ENCODE measurements at places on chromosomes 16 and 17.

GRCh38 chr17:29640981-29641642, 18.4 kb upstream of the CORO6 start:
- H3K27me3 ChIP-seq = no peaks in the 10 kb centered on the region
- peaks cover 50% of the 10 kb centered on the region for H3K4me1 ChIP-seq
- H3K4me3 ChIP-seq = no peak overlapping the region

DNA sequence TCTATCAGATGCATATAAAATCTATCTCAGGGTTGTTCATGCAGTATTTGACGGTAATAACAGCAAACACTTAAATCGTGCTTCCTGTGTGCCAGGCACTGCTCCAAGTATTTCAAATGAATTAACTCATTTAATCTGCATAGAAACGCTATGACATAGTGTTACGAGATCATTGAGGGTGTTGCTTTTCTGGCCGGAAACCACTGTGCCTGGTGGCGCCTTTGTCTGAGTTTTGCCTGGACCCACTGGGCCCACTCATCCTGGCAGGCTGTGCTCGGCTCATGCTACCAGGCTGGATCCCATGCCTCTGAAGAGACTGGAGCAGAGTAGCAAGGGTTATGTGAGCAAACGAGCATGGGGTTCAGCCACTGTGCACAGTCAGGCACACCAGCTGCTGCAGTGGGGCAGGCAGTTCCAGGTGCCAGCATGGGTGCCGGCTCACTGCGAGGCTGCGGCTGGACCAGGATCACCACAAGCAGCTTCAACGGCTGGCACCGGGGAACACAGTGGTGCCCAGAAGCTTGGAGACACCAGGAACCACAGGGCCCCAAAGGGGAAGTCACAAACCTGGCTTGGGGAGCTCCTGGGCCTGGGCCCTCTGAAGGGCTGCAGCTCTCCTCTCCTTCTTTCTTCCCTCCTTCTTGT, 45.9 kb upstream of the CLEC19A start:
- no peaks in the 10 kb centered on the region for H3K36me3 ChIP-seq
- H3K27me3 ChIP-seq = no peaks in the 10 kb centered on the region
- H3K4me1 ChIP-seq = no peaks in the 10 kb centered on the region
- H3K27ac ChIP-seq = no peak overlapping the region
- no peak overlapping the region for H3K4me3 ChIP-seq

DNA sequence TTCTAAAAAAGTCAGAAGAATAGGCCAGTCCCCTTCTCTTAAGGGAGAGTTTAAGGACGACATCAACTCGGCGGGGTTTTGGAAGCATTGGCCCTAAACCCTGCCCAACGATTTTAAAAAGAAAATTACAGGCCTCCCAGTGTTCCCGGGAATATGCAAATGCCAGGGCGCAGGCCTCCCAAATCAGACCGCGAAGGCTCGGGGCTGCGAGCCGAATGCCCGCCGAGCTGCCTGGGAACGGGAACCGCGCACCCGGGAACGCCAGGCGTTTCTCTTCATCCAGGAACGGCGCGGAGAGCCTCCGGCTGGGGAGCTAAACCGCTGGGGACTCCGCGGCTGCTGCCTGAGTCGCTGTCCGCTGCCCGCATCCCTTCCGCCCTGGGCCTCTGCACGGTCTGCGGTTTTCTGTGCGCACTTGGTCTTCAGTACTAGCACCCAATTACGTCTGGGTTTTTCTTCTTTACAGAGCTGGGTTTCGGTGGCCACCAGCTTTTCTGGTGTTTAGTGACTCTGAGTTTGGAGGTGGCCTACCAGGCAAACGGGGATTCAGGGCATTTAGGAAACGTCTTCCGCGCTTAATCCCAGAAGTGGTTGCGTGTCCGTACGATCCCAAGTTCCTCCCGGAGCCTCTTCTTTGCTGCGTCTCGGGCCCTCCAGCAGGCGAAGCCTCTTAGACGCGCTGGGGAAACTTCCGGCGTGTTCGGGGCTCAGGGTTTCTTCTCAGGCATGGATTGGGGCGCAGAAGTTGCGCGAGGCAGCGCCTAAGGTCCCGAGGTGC, 5.7 kb downstream of the IRX5 start:
- peak overlapping the region; percentile 13 for H3K4me3 ChIP-seq
- H3K27ac ChIP-seq = no peak overlapping the region
- DNase-seq = peak; percentile 52
- H3K36me3 ChIP-seq = no peaks in the 10 kb centered on the region
- peaks cover 53% of the 10 kb centered on the region for H3K27me3 ChIP-seq
- H3K4me1 ChIP-seq = peaks cover 30% of the 10 kb centered on the region

- peaks cover 77% of the 10 kb centered on the region for H3K36me3 ChIP-seq
- no peak overlapping the region for H3K27ac ChIP-seq
- no peak for DNase-seq
- H3K4me3 ChIP-seq = no peak overlapping the region
- H3K4me1 ChIP-seq = no peaks in the 10 kb centered on the region
These were observed 11.8 kb downstream of the SETD1A start for GRCh38 chr16:30969246-30969842.

DNA sequence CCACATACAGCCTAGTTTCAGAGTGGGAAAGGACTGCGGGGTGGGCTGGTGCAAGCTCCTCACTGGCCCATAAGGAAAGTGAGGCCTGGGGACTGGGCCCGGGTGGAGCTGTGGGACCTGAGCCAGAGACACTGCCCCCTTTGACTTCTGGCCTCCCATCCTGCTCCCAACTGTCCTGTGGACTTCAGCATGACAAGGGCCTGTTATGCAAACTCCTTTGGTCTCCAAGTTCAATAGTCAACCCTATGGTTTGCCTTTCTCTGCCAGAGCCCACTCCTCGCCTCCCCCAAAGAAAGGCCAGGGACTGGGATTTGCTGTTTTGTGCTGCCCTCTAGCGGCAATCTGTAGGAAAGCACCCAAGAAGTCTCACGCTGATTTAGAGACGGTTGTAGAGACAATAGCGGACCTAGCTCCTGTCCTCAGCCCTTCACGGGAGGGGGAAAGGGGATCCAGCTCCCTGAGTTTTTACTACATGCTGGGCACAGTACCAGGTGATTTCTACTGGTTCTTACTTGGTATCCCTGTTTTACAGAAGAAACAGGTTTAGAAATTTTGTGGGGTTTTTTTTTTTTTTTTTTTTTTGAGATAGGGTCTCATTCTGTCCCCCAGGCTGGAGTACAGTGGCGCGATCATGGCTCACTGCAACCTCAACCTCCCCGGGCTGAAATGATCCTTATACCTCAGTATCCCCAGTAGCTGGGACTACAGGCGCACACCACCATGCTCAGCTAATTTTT, 1.2 kb upstream of the TLCD3B start:
- peak; percentile 72 for DNase-seq
- peaks cover 12% of the 10 kb centered on the region for H3K4me1 ChIP-seq
- H3K27ac ChIP-seq = no peak overlapping the region
- no peaks in the 10 kb centered on the region for H3K36me3 ChIP-seq
- peaks cover 22% of the 10 kb centered on the region for H3K27me3 ChIP-seq

DNA sequence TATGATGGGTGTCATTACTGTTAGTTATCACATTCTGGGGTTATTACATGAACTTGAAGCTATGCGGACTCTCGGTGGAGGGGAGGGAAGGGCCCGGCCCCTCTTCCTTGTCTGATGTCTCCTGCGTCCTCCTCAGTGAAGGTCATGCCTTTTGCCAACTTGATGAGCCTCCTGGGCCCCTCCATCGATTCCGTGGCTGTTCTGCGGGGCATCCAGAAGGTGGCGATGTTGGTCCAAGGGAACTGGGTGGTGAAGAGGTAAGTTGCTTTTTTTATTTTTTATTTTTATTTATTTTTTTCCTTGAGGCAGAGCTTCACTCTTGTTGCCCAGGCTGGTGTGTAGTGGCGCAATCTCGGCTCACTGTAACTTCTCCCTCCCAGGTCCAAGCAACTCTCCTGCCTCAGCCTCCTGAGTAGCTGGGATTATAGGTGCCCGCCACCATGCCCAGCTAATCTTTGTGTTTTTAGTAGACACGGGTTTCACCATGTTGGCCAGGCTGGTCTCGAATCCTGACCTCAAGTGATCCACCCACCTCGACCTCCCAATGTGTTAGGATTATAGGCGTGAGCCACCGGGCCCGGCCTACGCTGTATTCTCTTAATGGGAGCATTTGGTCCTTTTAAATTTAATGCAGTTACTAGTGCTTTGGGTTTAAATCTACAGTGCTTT, 21.6 kb downstream of the POLR3E start:
- no peaks in the 10 kb centered on the region for H3K27me3 ChIP-seq
- peaks cover 80% of the 10 kb centered on the region for H3K36me3 ChIP-seq
- H3K4me1 ChIP-seq = no peaks in the 10 kb centered on the region
- H3K4me3 ChIP-seq = no peak overlapping the region
- peak; percentile 61 for DNase-seq
- no peak overlapping the region for H3K27ac ChIP-seq

GRCh38 chr16:71623597-71623996, 2.4 kb upstream of the MARVELD3 start:
- H3K36me3 ChIP-seq = no peaks in the 10 kb centered on the region
- no peak overlapping the region for H3K4me3 ChIP-seq
- H3K27me3 ChIP-seq = peaks cover 2% of the 10 kb centered on the region
- no peak overlapping the region for H3K27ac ChIP-seq

- peaks cover 15% of the 10 kb centered on the region for H3K36me3 ChIP-seq
- peaks cover 31% of the 10 kb centered on the region for H3K4me1 ChIP-seq
- no peak overlapping the region for H3K27ac ChIP-seq
- no peaks in the 10 kb centered on the region for H3K27me3 ChIP-seq
- peak; percentile 31 for DNase-seq
These were observed 1.0 kb upstream of the HSBP1 start for GRCh38 chr16:83806731-83807130.

DNA sequence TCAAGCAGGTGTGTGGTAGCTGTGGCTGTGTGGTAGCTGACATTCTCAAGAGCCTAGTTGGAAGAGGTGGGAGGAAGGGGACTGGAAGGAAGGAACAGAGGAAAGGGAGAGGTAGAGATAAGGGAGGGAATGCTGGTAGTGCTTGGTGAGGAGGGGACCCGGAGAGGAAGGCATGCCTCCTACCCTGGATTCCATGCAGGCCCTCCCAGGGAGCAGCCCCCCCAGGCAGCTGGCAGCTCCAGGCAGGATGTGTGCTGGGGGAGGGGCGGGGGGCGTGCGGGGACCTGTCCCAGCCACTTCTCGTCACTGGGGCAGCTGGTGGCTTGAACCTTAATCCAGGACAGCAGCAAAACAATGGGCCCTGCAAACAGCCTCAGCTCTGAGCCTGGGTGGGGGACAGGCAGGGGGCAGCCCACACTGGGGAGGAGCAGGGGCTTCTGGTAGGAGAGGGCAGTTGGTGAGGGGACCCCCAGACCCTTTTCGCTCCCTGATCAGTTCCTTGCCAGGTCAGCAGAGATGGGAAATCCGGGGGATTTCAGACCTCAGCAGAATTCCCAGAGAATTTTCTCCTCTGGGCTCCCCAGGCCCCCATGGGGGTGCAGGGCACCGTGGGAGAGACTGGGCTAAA, 27.1 kb downstream of the ARHGAP23 start:
- no peaks in the 10 kb centered on the region for H3K36me3 ChIP-seq
- H3K4me3 ChIP-seq = no peak overlapping the region
- DNase-seq = no peak
- H3K27me3 ChIP-seq = no peaks in the 10 kb centered on the region
- H3K27ac ChIP-seq = no peak overlapping the region

GRCh38 chr16:12590963-12591362, 212.7 kb downstream of the CPPED1 start:
- DNase-seq = no peak
- H3K27me3 ChIP-seq = no peaks in the 10 kb centered on the region
- H3K4me3 ChIP-seq = no peak overlapping the region
- no peaks in the 10 kb centered on the region for H3K4me1 ChIP-seq
- H3K27ac ChIP-seq = no peak overlapping the region

DNA sequence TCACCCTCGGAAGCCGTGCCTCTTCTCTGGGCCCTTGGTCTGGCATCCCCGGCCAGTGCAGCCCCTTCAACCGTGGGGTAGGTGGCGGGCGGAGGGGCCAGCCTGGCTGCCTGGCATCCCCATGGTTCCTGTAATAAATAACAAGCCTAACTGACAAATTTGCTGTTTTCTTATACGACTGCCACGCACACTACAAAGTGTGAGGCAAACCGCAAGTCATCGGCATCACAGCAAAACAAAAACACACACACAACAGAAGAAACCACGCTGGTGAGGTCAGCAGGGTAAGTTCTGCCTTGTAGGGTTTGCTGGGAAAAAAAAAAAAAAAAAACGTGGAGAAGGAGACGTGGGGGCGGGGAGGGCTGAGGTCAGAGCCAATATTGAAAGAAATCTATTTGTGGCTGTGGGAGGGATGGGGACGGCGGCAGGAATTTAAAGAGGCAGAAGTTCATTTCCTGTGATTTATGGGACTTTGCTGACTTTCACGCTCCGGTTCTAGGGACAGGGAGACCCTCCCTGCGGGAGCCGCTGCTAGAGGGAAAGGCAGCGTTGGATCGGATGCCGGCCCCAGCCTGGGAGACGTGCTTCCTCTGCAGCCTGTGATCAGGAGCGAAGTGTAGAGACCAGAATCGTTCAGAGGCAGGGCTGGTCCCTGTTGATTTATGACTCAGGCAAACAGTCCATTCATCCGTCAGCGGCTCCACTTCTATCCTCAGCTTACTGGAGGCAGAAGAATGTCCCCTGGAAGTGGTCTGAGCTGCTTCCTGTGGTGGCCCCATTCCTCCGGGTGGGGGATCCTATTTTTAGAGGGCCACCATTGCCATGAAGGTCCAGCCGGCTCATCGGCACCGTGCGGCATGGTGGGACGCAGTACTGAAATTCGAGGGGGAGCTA, 162.8 kb downstream of the FOXL1 start:
- H3K27ac ChIP-seq = no peak overlapping the region
- H3K4me1 ChIP-seq = peaks cover 10% of the 10 kb centered on the region
- H3K36me3 ChIP-seq = no peaks in the 10 kb centered on the region
- peak overlapping the region; percentile 20 for H3K4me3 ChIP-seq

DNA sequence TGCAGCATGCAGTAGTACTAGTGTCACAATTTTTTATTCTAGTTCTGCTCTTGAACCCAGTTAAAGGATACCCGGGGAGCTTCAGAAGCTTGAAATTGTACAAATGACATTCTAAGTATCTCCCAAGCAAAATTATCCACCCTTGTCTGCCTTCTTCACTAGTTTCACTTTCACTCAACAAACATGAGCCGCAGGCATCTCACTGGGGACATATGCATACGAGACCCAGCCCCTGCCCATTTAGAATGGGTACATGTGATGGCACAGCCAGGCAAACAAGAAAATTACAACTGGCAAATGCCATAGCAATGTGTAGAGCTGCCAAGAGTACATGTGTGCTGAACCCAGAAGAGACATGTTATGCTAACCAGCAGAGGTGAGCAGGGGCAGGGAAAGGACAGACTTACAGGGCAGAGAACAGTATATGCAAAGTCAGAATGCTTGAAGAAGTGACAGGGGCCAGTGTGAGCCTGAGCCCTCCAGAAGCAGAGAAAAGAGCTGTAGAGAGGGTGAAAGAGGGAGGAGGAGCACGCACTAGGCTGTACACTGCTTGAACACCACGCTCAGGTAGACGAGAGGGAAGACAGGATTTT, 8.3 kb downstream of the GINS2 start:
- DNase-seq = no peak
- no peaks in the 10 kb centered on the region for H3K27me3 ChIP-seq
- no peak overlapping the region for H3K27ac ChIP-seq
- H3K4me3 ChIP-seq = no peak overlapping the region
- H3K4me1 ChIP-seq = no peaks in the 10 kb centered on the region

GRCh38 chr17:44044071-44044470, 22.4 kb downstream of the LSM12 start:
- no peaks in the 10 kb centered on the region for H3K4me1 ChIP-seq
- no peak for DNase-seq

- H3K27ac ChIP-seq = no peak overlapping the region
- DNase-seq = peak; percentile 56
- H3K36me3 ChIP-seq = no peaks in the 10 kb centered on the region
- no peaks in the 10 kb centered on the region for H3K27me3 ChIP-seq
- H3K4me1 ChIP-seq = peaks cover 16% of the 10 kb centered on the region
These were observed 18.0 kb upstream of the SLC16A5 start for GRCh38 chr17:75069783-75070182.
